Prostate gland (tissue), 2 donors: ENCODE measurements at places on chromosomes 3 and 15. TPM values are rescaled to one million over a fixed set of nuclear protein-coding genes. Genes with fewer than 3 reads are reported as not detected.

GOLGA8S gene
- 1.5 TPM for total RNA-seq

PATL2 gene
- 0.77 TPM for total RNA-seq

SATB1 gene
- 51.7 TPM for total RNA-seq

DNAH12 gene
- total RNA-seq: 0.05 TPM

MESP1 gene
- 11.5 TPM for total RNA-seq

FGD5 gene
- total RNA-seq: 15.8 TPM
